ENCODE measurements at places on chromosomes 4 and X.

- no peak for DNase-seq
These were observed 96.4 kb upstream of the HS3ST1 start for GRCh38 chr4:11525085-11525484.

- DNase-seq: no peak
These were observed 121.3 kb downstream of the IDS start for GRCh38 chrX:149383852-149384251.

- DNase-seq: no peak
These were observed 29.7 kb downstream of the PPP1R2C start for GRCh38 chrX:42748067-42748850.

DNA sequence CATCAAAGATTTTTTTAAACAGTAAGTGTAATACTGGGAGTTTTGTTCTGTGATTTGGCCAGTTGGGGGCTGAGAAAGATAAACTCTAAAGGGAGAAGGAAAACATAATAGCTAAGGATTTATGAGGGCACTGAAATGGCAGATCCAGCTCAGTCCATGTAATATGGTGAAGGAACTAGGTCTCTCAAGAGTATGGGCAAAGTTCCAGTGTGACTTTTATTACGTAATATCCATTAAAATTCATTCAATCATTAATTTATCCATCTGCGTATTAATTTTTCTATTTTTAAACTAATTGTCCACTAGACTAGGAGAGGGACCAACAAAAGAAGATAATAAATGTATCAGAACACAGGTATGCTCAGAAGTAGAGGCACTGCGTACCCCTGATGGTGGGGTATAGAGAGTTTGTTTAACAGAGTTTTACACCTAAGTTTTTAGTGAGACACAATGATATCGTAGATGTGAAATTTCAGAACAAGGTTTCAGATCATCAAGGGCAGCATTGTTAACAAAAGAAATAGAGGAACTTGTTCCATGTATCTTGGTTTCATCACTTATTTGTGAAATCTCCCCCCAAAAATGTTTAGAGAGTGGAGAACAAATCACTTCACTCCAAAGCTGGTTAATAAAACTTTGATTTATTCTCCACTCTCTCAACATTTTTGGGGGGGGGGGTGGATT, 351.1 kb downstream of the GRXCR1 start:
- DNase-seq: no peak

DNA sequence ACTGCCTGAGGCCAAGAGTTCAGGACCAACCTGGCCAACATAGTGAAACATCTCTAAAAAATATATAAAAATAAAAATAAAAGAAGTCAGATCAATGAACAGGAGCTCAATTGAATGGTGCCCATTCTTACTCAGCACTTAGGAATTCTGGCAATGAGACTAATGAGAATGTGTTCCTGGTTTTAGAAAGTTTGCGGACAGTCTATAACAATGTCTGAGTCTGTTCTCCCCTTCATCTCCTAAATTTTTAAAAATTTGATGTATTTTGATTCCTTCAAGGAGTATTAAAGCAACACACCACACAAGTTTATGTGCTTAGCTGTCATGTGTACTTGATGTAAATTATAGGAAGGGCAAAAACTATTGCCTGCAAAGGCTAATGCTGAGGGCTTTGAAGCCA, 30.6 kb upstream of the KCNIP4 start:
- no peak for DNase-seq

DNA sequence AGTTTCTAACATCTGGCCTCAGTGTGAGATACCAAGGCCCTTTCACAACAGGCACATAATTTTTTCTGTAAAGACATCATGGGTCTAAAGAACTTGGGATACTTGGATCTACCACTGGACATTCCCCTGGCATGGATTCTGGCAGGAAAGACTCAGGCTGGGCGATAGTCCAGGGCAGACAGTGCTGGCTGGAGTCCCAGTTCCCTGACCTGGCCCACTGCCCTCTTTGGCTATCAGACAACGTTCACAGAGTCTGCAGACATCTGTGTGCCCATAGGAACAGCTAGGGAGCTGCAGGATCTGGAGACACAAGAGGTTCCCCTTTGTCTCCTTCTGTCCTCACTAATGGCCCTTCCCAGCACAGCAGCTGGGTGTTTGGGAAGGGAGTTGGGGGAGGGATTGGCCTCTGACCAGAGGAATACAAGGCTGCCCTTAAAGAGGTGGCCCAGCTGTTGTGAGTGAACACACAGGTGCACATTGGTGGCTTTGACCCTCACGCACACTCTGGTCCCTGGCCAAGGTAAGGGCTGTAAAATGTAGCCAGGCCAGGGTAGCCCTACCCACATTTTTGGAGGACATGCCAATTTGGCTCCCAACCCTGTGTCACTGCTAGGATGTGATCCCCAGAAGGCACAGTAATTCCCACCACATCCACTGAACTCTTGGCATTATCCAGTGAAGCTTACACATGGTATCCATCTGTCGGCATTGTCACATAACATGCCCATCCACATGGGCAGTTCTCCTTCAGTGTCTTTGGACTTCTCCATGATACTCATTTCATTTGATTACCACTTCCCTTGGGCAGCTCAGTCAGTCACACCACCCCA, 72.3 kb downstream of the SOX3 start:
- no peak for DNase-seq

DNA sequence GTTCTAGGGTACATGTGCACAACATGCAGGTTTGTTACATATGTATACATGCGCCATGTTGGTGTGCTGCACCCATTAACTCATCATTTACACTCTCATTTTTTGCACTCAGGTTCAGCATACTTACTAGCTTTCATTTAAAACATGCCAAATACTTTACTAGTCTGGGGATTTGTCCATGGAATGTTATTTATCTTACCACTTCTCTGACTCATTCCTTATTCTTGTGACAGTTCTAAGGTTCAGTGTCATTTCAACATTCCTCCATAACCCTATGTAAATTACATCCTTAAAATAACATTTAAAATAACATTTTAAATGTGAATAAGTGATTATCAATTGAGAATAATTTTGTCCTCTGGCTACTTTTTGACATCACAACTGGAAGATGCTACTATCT, 19.5 kb upstream of the SYTL5 start:
- no peak for DNase-seq

DNA sequence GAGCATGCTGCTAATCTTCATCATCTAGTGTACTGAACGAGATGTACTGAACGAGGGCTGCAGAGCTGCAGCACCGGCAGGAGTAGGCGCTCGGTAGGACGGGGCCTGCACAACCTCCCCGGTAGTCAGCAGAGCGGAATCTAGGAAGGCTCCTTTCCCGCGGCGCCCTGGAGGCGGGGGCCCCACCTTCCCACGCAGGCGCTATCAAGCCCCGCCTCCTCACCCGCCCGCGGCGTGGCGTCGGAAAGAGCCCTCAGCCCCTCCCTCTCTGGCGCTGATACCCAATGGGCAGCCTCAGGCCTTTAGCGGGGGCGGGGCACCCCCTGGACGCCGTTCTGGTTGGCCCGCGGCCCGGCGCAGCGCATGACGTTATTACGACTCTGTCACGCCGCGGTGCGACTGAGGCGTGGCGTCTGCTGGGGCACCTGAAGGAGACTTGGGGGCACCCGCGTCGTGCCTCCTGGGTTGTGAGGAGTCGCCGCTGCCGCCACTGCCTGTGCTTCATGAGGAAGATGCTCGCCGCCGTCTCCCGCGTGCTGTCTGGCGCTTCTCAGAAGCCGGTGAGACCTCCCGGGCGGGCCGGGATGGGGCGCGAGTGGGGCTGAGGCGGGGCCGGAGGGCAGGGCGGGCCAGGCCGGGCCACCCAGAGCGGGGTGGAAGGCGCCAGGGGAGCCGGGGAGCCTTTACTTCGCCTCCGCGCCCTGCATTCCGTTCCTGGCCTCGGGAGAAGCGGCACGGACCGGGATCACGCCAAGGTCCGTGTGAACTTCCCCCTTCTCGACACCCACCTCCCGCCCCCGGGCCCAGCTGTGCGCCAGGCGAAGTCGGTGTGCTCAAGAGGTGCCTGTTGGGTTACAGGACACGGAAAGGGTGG, at the start of gene PDHA1:
TSS of gene PDHA1 (plus strand) at position 393 of the 874 bp plus-strand sequence. CDS start at position 504, 111 bp downstream.
- peak; percentile 64 for DNase-seq

GRCh38 chrX:120823556-120823955, 52.1 kb downstream of the CT47B1 start:
- no peak for DNase-seq

DNA sequence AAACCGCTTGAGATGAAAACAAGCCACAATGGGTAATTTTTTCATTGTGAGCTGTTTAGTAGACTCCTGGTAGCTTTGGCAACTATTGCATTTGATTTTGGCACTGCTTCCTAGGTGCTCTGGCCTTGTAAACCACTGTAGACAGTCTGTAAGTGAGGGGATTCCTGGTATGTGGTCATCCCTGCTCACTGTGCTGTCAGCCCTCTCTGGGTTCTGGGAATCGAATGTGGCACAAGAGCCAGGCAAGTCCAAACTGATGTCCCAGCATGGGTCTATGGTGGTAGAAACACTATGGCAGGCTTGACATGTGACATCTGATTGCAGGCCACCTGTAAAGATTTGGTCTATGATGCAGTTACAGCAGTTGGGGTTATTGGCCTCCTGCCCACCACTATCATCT, 2.5 kb downstream of the USP51 start:
- DNase-seq: no peak

DNA sequence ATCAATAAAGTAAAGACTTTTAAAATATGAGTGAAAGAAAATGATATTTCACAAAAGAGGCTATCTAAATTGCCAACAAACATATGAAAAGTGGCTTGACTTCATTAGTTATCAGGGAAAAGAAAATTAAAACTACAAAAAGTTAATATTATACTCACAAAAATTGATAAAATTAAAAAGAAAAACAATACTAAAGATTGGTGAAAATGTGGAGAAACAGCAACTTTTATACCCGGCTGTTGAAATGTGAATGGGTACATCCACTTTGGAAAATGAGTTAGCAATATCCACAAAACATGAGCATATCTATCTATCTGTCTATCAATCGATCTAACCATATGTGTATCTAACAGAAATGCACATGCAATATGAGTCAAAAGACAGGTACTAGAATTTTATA, 122.3 kb downstream of the ANAPC10 start:
- no peak for DNase-seq

DNA sequence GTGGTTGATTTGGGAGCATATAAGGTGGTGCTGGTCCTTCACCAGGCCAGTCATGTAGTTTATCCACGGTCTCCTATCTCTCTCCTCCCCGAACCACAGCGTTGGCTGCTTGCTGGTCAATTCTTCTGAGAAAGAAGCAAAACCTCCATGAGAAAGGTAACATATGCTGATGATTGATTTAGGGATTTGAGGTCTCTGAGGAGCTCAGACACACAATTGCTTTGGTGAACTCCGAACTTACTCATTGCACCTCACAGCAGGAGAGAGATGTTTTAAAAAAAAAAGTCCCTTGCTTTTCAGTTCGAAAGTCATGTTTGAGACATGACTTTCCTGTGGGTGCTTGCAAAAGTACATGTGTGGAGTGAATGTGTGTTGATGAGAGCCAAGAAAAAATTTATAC, 100.2 kb downstream of the TSPAN7 start:
- no peak for DNase-seq

DNA sequence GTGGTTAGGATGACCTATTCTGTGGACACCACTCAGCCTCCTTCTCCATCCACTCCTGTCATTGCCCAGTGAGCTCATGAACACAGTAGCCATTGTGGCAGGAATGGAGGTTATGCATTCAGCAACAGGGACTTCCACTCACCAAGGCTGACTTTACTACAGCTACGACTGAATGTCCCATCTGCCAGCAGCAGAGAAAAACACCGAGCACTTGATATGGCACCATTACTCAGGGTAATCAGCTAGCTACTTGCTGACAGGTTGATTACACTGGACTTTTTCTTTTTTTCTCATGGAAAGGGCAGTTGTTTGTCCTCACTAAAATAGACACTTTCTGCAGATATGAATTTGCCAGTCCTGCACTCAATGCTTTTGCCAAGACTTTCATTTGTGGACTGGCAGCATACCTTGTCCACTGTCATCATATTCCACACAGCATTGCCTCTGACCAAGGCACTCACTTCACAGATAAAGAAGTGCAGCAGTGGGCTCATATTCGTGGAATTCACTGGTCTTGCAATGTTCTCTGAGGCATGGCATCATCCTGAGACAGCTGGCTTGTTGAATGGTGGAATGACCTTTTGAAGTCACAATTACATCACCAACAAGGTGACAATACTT, 37.3 kb upstream of the UGT2B4 start:
- DNase-seq: no peak

GRCh38 chr4:99207911-99208718, 10.9 kb downstream of the ADH6 start:
- no peak for DNase-seq

DNA sequence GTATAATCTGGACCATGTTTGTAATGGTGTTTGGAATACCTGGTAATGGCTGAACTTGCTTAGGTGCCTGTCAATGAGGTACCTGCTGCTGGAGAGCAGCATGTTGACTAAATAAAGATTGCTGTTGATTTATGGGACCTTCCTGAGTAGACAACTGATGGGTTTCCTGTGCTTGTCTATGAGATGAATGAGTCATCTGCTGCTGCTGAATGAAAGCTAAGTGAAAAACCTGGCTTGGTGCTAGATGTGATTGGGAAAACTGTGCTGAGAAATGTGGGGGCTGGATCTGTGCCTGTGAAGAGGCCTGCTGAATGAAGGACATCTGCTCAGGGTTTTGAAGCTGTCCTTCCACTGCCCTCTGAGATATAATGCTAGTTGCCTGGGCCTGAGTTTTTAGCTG, 69.6 kb downstream of the WNK3 start:
- no peak for DNase-seq

DNA sequence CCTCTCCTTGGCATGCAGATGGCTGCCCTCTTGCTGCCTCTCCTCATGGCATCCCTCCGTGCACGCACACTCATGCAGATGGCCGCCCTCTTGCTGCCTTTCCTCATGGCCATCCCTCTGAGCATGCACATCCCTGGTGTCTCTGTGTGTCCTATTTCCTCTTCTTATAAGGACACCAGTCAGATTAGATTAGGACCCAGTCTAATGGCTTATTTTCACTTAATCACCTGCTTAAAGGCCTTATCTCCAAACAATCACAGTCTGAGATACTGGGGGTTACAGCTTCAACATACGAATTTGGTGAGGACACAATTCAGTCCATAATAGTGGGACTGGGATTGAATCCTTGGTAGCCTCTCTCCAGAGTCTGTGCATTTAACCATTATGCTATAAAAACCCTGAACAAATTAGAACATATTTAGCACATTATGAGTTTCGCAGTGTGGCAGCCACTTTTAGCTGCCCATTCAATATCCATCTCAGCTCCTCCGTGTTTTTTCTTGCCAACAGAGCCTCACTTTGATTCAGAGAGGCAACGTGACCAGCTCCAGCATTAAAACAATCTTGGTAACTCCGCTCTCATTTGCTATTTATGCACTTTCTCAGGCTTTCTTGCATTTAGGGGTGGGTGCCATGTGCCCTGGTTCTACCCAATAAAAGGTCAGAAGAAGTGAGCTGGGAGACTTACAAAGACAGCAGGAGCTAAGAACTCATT, 26.2 kb upstream of the TMEM150C start:
- DNase-seq: no peak

DNA sequence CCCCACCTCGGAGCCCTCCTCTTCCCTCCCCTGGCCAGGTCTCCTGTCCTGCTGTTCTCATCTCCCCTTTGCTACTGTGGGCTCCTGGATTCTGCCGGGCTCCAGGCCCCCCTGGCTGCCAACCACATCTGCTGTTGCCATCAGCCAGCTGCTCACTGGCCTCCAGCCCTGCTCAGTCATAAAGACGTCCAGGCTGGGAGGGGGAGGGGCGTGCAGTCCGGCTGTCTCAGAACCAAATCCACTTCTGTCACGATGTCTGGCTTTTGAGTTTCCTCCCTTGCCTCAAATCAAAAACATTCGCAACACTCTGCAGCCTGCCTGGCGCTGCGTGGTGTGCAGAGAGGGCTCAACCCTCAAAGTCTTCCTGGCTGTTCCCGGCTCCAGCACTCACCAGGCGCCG, 7.1 kb downstream of the RASL11B start:
- no peak for DNase-seq

GRCh38 chr4:182829196-182829595, 88.0 kb downstream of the DCTD start:
- DNase-seq: no peak
